Activated T-cell treated with anti-CD3 and anti-CD28 coated beads, Interleukin-2, amount 50 U/mL, for 24 hours (primary cell): ENCODE measurements at places on chromosomes 16 and 17.

DNA sequence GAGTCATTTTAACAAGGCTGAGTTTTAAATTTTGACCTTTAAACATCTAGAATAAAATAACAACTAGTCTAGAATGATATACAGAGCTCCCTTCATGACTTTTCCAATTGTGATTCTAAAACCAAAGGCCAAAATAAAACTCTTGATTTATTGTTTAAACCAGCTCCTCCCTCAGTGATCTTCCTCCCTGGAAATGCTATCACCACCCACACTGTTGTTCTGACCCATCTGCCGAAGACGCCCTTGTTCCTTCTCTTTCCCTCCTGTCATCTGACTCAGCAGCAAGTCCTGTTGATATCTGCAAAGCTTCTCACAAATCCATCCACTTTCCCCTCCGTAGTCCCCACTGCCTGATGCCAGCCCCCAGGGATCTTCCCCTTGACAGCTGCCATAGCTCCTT, 231.6 kb upstream of the DYNLRB2 start:
- DNase-seq: no peak

DNA sequence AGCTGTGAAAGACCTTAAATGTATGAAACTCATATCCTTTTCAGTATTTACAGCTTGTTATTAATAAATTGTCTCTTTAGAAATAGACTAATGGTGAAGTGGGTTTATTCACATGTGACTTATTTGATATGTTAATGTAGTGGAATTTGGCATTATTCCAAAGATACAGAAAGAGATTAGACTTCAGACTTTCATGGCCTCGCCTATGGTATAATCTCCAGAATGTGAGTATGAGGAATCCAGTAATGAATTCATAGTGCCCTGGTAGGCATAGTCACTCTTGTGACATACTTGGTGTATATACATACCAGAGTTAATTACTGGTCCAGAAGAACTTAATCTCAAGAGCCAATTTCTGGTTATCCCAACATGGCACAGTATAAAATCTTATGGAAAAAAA, 72.7 kb downstream of the OMG start:
- DNase-seq: no peak

GRCh38 chr16:87062569-87063442, 254.4 kb downstream of the C16orf95 start:
- peak; percentile 59 for DNase-seq

DNA sequence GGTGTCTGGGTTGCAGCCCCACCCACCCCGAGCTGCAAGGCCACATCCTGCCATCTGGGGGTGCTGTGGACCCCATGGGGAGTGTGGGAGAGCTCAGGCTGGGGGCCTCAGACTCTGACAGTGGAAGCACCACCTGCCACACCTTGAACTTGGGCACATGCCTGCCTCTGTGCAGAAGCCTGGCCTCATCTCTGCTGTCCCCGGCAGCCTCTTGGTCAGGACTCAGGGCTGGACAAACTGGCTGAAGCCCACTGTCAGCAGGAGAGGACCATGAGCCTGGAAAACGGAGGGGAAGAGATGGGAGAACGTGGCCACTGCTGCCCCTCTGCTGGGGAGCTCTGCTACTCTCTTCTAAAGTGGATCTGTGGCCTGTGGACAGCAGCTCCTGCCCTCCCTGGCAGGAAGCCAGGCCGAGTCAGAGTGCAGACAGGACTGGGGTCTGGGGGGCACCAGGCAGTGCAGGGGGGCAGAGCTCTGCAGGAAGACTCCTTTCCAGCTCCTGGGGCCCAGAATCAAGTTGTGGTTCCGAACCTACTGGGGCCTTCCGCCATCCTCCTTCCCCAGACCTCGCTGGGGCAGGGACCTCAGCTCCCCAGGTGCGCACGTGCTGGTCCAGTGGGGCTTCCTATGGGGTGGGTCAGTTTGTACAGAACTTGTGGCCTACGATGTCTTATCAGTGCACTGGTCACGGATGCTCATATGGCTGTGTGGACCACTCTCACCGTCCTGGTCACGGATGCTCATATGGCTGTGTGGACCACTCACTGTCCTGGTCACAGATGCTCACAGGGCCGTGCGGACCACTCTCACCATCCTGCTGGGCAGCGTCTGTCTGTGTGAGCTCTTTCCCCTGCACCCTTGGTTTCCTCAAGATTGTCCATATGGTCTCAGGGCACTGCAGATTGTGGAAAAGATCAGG, 207.7 kb downstream of the LAT start:
- DNase-seq: peak; percentile 26

DNA sequence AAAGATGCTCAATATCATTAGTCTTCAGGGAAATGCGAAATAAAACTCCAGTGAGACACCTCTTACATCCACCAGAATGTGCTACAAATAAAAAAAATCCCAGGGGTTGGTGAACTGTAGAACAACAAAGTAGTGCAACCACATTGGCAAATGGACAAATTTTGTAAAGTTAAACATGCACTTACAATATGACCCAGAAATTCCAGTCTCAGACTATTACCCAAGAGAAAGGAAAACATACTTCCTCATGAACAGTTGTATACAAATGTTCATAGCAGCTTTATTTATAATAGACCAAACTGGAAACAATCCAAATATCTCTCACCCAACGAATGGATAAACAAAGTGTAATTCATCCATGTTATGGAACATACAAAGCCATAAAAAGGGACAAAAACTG, 239.5 kb downstream of the ABCC12 start:
- DNase-seq: no peak

DNA sequence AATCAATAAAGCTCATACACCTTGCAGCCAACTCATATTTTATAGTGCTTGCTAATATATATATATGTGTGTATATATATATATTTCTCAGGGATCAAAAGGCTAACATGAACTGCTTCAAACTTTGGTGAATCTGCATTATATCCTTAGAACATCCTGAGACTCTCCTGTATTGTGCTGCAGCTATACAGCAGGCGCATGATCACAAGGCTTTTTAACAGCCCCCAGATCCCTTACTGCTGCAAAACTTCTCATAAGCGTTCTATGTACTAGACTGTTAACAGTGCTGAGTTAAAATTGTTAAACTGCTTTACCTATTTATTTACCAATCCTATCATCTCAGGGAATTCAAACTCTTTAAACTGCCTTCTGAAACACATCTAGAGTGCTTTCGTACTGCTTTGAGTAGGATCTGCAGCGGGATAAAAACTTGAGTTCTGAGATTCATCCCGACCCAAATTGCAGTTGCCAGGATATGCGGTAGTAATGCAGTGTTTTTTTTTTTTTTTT, 1.3 kb downstream of the GPATCH8 start:
- no peak for DNase-seq

- no peak for DNase-seq
Observed at GRCh38 chr17:80279895-80280294, 19.2 kb downstream of the RNF213 start.

GRCh38 chr17:78708510-78708973, 73.5 kb downstream of the CYTH1 start:
- DNase-seq: peak; percentile 72

DNA sequence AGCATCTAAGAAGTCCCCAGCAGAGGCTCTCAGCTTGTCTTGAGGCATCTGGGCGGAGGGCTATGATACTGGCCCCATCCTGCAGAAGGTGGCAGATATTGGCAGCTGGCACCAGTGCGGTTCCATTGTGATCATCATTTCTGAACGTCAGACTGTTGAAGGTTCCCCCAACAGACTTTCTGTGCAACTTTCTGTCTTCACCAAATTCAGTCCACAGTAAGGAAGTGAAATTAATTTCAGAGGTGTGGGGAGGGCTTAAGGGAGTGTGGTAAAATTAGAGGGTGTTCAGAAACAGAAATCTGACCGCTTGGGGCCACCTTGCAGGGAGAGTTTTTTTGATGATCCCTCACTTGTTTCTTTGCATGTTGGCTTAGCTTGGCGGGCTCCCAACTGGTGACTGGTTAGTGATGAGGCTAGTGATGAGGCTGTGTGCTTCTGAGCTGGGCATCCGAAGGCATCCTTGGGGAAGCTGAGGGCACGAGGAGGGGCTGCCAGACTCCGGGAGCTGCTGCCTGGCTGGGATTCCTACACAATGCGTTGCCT, at the start of gene CIITA:
Gene CIITA (plus strand): TSS at position 404 of the 543 bp plus-strand sequence. CDS start 129 bp downstream, at position 533.
- peak; percentile 61 for DNase-seq

- DNase-seq: peak; percentile 34
Observed at GRCh38 chr17:60077672-60078519, 825 bp downstream of the HEATR6 start.

GRCh38 chr17:29584452-29585079, 4.9 kb downstream of the GIT1 start:
- DNase-seq: no peak

DNA sequence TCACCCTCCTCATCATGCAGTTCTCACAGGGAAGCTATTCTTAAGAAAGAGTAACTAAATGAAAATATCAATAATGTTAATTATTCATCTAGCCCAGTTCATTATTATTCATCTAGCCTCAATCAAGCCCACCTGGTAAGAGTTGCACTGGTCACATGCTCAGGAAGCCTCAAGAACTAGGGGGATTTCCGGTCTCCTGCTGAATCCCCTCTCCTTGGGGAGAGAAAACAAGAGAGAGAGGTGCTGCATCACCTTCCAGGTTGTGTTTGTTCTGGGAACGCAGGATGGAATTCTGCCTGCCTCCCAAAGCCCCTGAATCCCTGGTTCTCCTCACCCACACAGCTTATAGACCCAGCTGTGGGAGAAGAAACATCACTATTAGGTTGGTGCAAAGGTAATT, 164.0 kb downstream of the PMP22 start:
- no peak for DNase-seq

DNA sequence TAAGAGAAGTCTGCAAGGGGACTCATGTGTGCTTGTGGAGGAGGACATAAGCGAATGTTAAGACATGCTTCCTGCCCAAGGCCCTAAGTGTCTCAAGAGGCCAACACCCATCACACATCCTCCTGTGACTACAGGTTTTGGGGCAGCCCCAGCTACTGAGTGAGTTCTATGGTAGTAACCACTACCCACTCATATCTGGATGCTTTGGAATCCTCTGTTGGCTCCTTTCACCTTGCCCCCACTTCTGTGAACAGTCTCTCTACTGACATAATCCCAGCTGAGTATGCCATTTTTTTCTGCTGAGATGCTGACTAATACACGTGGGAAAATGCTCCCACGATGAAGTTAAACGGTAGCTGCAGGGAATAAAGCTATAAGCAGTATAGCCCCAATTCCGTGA, 153.5 kb downstream of the VPS53 start:
- DNase-seq: no peak

DNA sequence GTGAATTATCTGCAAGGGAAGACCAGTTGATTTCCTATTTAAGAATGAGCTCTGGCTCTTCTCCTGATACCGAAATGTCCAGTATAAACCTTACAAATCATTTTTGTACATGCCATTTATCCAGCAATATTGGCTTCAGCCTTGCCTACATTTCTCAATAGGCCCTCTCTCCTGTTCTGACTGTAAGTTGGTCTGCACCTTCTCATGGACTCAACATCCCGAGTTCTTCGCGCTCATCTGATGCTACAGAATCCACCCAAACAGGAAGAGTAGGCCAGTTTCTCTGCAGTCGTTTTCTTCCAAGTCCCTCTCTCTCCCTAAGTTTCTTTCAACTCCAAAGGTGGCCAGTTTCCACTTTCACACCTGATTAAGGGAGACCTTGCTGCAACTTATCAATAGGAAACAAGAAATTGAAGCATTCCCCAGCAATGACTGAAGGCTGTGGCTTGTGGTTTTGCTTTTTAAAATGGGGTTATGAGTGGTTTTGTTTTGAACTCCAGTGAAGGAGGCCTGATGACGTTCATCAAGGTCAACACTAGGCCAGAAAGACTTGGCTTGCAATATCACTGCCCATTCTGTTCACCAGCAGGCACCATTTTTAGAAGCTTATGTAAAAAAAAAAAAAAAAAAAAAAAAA, 383.0 kb downstream of the MAF start:
- DNase-seq: no peak

DNA sequence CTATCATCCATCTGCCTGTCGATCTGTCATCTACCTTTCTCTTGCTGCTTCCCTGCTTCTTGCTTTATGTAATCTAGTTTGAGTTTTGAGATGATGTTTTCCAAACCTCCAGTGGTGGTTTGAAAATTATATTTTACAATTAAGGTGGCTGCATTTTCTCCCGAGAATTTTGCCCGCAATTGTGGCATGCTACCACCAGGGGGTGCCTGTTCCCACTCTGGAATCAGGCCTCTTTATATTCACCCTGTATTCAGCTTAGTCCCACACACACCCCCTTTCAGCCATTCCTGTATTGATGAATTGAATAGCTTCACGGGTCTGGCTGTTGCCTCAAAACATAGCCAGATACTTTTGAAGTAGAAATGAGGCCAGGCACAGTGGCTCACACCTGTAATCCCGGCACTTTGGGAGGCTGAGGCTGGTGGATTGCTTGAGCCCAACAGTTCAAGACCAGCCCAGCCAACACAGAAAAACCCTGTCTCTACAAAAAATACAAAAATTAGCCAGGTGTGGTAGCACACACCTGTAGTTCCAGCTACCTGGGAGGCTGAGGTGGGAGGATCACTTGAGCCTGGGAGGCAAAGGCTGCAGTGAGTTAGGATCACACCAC, 3.2 kb downstream of the PRSS22 start:
- DNase-seq: no peak

DNA sequence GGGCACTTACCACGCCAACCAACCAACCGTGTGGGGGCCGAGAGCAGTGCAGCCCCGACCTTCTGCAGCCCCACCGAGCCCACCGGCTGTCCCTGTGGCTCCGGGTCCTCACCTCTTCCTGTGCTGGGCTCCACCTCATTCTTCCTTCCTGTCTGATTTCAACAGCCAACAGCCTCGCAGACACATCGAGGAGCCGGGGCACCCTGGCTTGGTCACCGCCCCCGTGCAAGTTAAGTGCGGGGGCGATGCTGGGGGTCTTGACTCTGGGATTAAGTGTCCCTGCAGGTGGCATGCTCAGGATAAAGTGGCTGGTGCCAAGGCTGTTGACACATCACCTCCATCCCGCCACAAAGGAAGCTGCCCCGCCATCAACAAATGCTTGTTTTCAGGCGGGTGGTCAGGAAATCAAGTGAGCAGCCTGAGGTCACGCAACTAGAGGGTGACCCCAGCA, at the start of gene NLRC3:
Gene NLRC3 (minus strand): TSS at position 102 of the 451 bp plus-strand sequence. CDS start 12,367 bp downstream, outside the sequence.
- peak; percentile 69 for DNase-seq

DNA sequence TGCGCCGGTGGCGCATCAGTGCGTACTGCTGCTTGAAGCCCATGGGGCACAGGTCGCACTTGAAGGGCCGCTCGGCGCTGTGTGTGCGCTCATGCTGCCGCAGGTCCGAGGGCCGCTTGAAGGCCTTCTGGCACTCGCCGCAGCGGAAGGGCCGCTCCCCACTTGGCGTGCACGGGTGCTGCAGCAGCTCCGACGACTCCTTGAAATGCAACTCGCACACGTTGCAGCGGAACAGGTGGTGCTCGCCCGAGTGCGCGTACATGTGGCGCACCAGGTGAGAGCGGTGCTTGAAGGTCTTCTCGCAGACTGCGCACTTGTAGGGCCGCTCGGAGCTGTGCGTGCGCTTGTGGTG, 3.3 kb downstream of the ZNF319 start:
- DNase-seq: no peak

GRCh38 chr17:37164057-37164456, 211.7 kb upstream of the C17orf78 start:
- DNase-seq: no peak

GRCh38 chr17:6591599-6592158, 35.3 kb upstream of the PITPNM3 start:
- no peak for DNase-seq

GRCh38 chr16:30115238-30115637, 1.9 kb upstream of the GDPD3 start:
- DNase-seq: no peak
